ENCODE measurements at places on chromosomes 5 and 9.

GRCh38 chr5:107444300-107444699 lies 226.4 kb downstream of the EFNA5 start:
- no peak for ATAC-seq

GRCh38 chr9:86713970-86714369 lies 233.3 kb downstream of the GAS1 start:
- ATAC-seq: no peak

- no peak for ATAC-seq
These were observed 218.6 kb downstream of the LURAP1L start for GRCh38 chr9:12993466-12993865.

GRCh38 chr9:21432672-21433425 lies 7.4 kb upstream of the IFNA1 start:
- no peak for ATAC-seq

DNA sequence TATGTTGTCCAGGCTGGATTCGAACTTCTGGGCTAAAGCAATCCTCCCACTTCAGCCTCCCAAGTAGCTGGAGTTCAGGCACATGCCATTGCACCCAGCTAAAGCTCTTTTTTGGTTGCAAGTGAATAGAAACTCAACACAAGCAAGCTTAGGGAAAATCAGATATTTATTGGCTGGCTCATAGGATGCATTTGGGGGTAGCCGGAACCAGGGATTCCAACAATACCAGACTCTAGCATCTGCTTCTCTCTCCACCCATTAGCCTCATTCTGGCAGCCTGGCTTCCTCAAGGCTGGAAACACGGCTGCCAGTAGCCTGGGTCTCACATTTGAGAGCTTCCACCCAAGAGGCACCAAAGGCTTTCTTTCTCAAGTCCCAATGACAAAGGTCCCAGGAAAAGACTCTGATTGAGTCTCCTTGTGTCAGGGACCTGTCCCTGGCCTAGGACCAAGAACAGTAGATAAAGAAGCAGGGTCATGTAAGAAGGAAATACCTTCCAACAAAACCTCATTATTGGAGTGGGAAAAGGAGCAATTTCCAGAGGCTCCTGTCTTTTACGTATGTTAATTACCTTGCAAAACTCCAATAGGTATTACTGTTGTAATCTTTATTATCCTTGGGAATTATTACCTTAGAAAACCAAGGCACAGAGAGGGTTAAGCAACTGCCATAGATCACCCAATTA lies 23.0 kb upstream of the B4GALT1 start:
- ATAC-seq: no peak

DNA sequence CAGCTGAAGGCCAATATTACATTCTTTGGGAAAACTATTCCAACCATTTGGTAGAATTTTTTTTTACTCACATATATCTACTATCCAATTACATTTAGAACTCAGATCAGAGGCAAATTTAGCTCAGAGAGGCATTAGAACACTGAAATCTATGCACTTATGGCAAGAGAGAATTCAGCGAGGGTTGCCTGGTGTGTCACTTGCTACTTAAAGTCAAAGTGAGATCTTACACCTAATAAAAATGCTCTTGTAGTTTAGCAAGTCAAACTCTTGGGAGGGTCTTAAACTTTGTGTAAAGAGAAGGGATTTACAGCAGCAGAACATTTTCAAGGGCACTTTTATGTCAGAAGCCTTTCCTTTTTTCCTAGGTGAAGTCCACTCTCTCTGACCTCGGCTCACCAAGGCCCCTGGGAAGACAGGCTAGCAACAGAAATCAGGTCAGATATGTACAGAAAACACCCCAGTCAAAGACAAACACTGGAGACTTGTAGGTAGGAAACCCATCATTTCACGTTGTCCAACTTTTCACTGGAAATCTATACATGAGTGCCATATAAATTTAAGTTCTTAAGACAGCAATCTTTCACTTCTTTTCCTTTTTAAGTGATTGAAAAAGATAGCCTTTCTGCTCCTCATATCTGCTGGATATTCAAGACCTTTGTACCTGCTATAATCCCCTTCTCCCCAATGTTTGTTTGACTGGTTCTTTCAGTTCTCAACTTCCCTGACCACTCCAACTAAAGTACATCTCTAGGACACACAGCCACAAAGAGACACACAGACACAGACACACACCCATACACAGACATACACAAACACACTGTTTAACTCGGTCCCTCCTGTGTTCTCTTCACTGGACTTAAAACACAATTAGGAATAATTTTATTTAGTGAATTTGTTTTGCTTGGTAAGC lies 635.8 kb downstream of the PDE4D start:
- no peak for ATAC-seq

DNA sequence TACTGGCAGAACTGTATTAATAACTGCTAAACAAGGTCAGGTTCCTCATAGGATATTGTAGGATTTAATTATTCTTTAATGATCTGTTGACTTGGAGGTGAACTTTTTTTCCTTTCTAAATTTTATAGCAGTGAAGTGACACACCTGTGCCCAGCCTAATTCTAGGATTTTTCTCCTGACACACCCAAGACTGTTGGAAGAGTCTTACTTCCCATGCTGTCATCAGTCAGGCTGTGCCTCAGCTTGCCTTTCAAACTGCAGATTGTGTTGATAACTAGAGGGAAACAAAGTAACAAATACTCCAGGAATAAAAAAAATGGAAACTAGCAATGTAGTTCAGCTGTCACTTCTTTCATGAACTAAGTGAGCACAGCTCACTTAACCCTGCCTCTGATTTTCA lies 22.0 kb downstream of the OTULIN start:
- no peak for ATAC-seq

GRCh38 chr5:5483350-5483749 lies 60.9 kb downstream of the ICE1 start:
- ATAC-seq: no peak

- ATAC-seq: no peak
These were observed 3.7 kb downstream of the ANXA1 start for GRCh38 chr9:73155377-73155776.

GRCh38 chr5:59358005-59358861 lies 535.3 kb downstream of the PDE4D start:
- ATAC-seq: no peak

- peak; percentile 81 for ATAC-seq
These were observed 227.0 kb upstream of the DAP start for GRCh38 chr5:10987925-10988504.

DNA sequence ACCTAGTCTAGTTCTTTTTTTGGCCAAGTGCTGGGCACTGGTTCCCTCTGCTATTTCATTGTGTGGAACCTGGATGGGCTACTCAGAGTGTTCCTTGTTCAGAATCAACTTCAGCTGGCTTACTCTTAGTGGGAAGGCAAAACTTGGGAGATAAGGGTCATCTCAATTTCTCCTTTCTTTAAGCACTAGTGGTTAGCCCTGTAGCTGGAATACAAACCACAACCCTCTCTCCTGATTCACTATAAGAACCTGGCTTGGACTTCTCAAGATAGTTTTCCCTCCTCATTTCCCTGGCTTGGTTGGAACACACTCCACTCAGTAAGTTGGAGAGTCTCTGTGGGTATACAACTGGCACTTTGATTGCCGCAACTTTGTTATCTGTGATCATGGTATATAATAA lies 35.1 kb downstream of the GRIA1 start:
- ATAC-seq: no peak

DNA sequence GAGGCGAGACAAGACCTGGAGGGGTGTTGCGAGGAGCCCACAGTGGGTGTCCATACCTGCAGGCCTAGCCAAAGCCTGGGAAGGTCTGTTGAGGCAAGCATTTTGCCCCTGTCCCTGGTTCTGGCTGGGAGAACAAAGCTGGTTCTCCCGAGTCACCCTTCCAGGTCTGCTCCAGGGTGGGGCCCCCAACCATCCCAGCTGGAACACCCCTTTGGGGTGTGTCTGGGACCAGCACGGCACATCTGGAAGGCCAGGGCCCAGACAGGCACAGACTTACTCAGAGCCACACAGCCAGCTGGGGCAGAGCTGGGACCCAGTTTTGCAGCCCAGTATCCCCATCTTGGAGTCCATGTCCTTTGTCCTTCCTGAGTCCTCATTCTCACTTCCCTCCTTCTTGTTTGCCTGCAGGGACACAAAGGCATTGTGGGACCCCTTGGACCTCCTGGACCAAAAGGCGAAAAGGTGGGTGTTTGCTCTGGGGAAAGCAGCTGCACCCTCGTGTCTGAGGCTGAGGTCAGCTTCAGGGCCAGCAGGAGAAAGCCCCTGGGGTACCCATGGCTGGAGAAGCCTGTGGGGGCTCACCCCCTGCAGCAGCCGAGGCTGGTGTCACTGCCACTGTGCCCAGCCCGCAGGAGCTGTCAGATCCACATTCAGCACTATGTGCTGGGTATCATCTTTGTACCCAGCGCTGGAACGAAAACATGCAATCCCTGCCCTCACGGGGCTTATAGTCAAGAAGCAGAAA lies 38.4 kb upstream of the ORM1 start:
- ATAC-seq: no peak

GRCh38 chr5:32828492-32828891 lies 117.4 kb downstream of the NPR3 start:
- ATAC-seq: no peak

DNA sequence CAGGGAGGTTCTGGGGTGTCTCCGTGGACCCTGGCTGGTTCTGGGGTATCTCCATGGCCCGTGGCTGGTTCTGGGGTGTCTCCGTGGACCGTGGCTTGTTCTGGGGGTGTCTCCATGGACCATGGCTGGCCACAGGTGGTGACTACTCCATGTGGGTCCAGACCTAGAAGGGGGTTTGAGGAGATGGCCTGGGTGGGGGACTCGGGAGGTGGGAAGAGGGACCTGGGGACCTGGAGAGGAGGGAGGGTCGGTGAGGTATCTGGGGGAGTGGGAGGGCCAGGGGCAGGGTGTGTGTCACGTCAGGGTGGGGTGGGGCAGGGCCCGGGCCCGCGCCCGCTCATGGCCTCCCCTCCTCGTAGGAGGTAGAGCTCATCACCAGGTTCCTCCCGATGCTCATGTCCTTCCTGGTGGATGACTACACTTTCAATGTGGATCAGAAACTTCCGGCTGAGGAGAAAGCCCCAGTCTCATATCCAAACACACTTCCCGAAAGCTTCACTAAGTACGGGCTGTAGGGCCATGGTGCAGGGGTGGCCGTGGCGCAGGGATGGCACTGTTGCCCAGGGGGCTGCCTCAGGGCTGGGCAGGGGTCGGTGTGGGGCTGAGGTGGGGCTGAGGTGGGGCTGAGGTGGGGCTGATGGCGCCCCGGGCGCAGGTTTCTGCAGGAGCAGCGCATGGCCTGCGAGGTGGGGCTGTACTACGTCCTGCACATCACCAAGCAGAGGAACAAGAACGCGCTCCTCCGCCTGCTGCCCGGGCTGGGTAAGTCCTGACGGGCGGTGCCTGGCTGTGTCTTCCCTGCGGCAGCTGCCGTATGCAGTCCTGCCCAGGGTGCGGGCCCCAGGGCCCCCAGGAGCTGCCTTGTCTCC lies 10.7 kb upstream of the TOR4A start:
- no peak for ATAC-seq

- no peak for ATAC-seq
These were observed 100.6 kb downstream of the ANGPTL2 start for GRCh38 chr9:127021664-127022363.

DNA sequence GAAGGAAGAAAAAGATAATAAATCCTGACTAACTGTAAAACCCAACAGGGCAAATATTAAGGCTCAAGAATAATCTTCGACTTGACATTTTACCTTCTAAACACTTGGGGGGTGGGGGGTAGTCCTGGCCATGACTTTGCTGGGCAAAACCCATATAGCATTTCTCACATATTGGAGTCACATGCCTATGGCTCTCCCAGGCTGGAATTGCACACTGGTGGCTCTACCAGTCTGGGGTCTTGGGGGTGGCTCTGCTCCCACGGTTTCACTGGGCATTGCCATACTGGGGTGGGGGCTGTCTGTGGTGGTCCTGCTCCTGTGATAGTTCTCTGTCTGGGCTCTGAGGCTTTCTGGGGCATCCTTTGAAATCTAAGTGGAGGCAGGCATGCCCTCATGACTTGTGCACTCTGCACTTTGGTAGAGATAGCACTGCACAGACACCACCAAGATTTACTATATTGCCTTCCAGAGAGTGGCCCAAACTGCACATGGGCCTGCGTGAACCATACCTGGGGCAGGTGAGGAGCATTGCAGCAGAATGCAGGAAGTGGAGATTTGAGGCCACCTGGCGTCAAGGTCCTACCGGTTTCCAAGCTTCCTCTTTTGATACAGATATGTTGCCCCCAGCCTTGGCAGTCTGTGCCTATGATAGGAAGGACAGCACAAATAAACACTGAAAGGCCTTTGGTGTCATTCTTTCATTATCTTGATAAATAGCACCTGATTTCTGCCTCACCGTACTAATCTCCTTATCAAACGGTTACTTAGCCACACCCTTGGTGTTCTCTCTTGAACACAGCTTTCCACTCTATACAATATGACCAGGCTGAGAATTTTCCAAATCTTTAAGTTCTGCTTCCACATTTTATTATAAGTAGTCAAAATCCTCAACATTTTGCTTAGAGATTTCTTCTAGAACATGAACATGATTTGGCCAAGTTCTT lies 29.8 kb downstream of the BAAT start:
- ATAC-seq: no peak

DNA sequence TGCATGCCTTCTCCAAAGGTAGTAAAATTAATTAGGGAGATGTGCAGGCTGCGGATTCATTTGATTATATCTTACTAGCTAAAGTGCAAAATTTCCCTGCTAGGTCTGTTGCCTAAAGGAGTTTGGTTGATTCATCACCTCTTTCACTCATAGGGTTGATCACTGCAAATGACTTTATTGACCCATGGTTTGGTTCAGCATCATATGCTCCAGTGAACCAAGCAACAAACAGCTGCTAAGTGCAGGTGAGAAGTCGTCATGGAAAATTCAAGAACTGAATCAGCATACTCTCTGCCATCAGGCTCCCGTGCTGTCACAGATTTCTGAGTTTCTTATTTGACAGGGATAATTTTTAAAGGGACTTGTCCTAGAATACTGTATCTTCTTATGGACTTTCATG lies 571.8 kb upstream of the CDH18 start:
- ATAC-seq: no peak

DNA sequence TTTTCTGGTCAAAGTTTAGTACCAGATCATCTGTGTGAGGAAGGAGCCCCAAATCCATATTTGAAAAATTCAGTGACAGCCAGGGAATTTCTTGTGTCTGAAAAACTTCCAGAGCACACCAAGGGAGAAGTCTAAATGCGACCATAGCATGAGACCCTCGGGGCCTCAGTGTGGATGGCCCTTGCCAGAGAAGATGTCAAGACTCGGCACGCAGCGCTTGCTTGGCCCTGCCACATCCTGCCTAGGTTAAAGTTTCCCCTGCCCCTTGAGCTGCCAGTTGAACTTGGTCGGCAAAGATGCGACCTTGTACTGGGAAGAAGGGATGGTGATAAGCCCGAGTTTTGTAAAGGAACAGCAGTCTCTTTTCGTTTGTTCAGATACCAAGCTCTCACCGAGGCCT lies 65.8 kb downstream of the IL31RA start:
- ATAC-seq: no peak

All from activated T-helper 17 cell treated with anti-CD3 and anti-CD28 coated beads, Interleukin-2, amount 50 U/mL, for 72 hours (primary cell).